ENCODE measurements at places on chromosomes 5 and 9. TPM values are rescaled to one million over a fixed set of nuclear protein-coding genes. Genes with fewer than 3 reads are reported as not detected.

Gene PNPLA7
- 1.2 TPM for total RNA-seq

Gene TAF11L8
- total RNA-seq: not detected

Gene TTC33
- 23.1 TPM for total RNA-seq

Gene PDLIM4
- total RNA-seq: 0.72 TPM

DNA sequence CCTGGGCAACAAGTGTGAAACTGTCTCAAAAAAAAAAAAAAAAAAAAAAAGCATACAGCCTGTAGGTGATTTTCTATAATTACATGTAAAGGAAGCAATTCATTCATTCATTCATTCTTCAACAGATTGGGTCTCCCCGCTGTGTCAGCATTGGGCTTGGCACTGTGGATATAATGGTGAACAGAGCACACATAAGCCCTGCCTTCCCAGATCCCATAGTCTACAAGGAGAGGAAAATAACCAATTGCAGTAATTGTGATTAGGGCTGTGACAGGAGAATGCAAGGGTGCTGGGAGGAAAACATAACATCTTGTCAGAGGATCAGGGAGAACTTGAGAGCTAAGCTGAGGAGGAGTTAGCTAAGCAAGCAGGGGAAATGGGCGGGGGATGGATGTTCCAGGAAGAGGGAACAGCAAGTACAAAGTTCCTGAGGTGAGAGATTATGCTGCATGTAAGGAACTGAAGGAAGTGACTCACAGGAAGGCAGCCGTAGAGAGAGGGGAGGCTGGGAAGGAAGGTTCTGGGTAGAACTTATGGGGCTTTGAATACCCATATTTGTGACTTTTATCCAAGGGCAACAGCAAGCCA lies 24.0 kb upstream of the KLF9 start:
- peak; percentile 57 for DNase-seq

Gene SHISAL2B
- total RNA-seq: not detected

- no peak for DNase-seq
Measured at GRCh38 chr5:170437621-170438375, 48.6 kb upstream of the KCNMB1 start.

Gene CAMK4
- 47.7 TPM for total RNA-seq

- DNase-seq: no peak
Measured at GRCh38 chr5:116037236-116037822, 5.1 kb downstream of the ARL14EPL start.

- no peak for DNase-seq
Measured at GRCh38 chr5:17238521-17239041, 21.1 kb downstream of the BASP1 start.

Gene C9orf153
- total RNA-seq: 0.33 TPM

- DNase-seq: no peak
Measured at GRCh38 chr9:94922098-94922607, 195.7 kb downstream of the AOPEP start.

Gene ZNF367
- total RNA-seq: 22.1 TPM

Gene TEK
- not detected for total RNA-seq

DNA sequence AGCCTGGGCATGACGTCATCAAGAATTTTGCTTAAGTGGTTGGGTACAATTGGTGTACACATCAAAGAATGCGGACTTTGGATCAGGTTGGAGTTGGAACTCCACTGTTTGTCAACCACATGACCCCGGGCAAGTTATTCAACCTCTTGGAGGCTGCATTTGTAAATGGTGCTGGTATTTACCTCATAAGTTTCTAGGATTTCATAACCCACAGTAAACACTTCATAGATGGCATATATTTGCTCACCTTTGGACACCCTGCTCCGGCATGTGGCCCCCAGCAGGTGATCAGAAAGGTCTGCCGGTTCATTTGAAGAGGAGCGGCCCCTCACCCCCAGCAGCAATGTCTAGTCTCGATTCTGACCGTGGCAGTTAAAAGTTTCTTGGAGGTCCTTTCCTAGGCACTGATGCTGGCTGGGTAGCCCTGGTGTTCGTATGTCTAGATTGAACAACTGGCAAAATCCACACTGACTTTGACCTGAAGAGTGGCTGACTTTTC lies 60.6 kb downstream of the IL6ST start:
- no peak for DNase-seq

GRCh38 chr5:125185740-125186139 lies 439.3 kb upstream of the ZNF608 start:
- no peak for DNase-seq

DNA sequence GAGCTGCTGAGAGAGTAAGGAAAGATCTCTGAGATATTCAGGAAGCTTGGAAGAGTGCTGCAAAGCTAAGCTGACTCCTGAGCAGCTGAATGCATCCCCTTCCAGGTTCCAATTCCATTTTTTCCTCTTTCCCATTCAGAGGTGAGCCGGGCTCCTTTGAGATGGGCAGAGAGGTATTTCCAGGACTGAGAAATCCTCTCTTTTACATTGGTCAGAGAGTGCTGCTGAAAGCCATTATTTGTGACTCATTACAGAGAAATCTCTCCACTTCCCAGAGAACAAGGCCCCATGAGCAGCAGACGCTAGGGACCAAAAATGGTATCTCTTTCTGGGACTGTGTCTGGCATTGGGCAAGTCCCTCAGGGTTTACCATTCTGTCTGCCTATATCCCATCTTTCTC lies 3.7 kb downstream of the MCTP1 start:
- no peak for DNase-seq

Gene PKN3
- total RNA-seq: 24.3 TPM

DNA sequence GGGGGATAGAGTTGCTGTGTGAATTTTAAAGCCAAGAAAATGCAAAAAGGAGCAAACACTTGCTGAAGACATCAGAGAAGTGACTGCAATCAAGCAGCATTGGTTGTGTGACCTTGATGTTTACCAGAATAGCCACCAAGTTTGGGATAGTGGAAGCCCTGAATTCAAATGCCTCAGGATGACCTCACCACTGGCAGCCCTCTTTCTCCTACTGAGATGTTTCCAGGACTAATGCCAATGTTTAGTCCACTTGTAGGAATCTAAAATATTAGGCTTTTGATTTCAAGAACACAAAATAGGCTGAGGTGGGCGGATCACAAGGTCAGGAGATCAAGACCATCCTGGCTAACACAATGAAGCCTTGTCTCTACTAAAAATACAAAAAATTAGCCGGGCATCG lies 112.2 kb upstream of the NUDT12 start:
- no peak for DNase-seq

Gene TMEM171
- not detected for total RNA-seq

DNA sequence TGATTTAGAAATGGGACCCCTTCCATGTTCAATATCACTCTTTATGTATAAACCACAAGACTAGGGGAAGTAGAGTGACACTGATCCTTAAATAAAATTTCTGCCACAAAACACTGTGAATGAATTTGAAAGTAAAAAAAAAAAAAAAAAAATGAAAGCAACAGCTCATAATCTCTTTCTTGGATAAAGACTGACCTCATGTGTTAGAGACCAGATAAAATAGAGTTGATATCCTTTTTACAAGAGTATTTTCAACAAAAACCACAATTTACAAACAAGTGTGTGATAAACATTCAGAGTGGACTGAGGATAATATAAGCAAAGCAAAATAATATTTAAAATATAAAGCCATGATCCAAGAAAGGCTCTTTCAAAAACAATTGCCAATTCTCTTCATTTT lies 180.2 kb downstream of the FBXL17 start:
- DNase-seq: no peak

- no peak for DNase-seq
Measured at GRCh38 chr5:123098767-123099513, 9.9 kb downstream of the PRDM6 start.

Gene SNCAIP
- total RNA-seq: not detected

GRCh38 chr5:134543820-134544614 lies 18.5 kb downstream of the JADE2 start:
- peak; percentile 81 for DNase-seq

GRCh38 chr5:113364466-113364865 lies 70.3 kb downstream of the TSSK1B start:
- no peak for DNase-seq

GRCh38 chr9:93669958-93670207 lies 93.5 kb downstream of the PHF2 start:
- DNase-seq: no peak

- DNase-seq: no peak
Measured at GRCh38 chr5:94432499-94432898, 185.9 kb downstream of the KIAA0825 start.

DNA sequence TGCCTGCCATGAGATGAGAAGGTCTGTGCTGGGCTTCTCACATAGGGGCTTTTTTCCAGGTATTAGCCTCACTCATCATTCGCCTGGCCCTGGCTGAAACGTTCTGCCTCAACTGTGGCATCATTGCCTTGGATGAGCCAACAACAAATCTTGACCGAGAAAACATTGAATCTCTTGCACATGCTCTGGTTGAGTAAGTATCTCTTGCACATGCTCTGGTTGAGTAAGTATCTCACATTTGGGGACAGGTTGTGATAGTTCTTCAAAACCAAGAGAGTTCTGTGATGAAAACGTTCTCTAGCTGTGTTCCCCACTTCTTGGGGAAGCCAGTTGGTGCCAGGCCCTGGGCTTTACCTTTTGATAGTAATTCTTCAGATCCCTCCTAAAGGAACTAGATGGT lies 17.4 kb upstream of the IL13 start:
- DNase-seq: no peak

GRCh38 chr5:142065273-142065672 lies 43.3 kb upstream of the NDFIP1 start:
- DNase-seq: no peak

DNA sequence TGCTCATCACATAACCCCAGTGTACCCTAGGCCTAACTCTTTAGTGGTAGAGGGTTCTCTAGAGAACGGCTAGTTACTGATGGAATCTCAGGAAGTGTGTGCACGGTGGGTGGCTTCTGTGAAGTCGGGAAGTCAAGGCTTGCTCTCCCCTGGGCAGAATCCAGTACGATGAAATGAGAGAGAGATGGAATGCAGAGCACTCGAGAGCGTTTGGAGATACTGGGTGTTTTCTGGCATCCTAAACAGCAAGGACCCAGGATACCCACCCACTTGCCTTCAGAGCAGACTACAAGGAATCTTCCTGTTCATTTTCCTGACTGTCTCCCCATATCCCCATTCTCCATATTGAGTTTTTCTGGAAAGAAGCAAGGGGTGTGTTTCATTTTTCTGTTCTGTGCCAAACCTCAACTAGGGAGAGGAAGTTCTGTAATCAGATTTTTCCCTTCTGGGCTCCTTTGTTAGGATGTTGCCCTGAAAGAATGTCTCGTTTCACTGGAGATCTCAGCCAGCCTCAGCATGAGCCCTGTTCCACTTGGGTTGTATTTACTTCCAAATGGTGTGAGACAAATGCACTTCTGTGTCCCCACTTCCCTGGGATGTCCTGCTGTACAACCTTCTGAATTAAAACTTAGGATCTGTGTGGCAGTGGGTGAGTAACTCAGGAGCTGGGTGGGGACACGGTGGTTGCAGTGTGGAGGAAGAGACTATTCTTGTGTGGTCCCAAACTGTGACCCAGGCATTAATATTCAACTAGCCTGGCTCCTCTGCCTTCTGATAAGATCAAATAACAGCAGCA lies 108.9 kb upstream of the SPRY4 start:
- no peak for DNase-seq

Gene ZNF658
- total RNA-seq: 2.0 TPM

DNA sequence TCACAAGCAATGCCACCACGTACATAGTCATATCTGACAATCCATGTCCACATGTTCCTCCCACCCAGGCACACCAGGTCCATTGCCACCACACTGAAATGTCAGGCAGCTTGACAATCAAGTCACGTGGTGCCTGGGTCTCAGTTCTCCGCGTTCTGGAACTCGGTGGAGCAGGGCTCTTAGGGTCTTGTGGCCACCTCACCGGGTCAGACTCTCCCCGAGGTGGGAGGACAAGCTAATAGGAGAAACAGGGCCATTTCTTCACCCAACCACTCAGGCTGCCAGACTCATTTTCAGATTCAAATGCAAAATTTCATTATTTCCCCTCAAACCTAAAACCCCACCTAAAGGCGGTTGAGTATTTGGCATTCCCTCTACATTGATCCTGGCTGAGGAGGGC lies 200.5 kb upstream of the GAS1 start:
- DNase-seq: no peak

Measured in activated CD4-positive, alpha-beta T cell treated with anti-CD3 and anti-CD28 coated beads, Interleukin-2, amount 10 ng/mL, durations not matched to agents 24 days and 14 days (primary cell).